ENCODE measurements at places on chromosomes 11 and 22. TPM values are rescaled to one million over a fixed set of nuclear protein-coding genes. Genes with fewer than 3 reads are reported as not detected.

GRCh38 chr11:64251016-64251752 is at the start of gene PLCB3:
Gene PLCB3, plus strand, starts transcription at chr11:64251530. Its CDS starts 120 bp downstream, at chr11:64251650.
- no peaks in the 10 kb centered on the region for H3K27me3 ChIP-seq
- DNase-seq: peak; percentile 44
- H3K4me1 ChIP-seq: peaks cover 27% of the 10 kb centered on the region
- peaks cover 10% of the 10 kb centered on the region for H3K36me3 ChIP-seq
- peak within 1 kb of the TSS; percentile 36 for H3K27ac ChIP-seq

DNA sequence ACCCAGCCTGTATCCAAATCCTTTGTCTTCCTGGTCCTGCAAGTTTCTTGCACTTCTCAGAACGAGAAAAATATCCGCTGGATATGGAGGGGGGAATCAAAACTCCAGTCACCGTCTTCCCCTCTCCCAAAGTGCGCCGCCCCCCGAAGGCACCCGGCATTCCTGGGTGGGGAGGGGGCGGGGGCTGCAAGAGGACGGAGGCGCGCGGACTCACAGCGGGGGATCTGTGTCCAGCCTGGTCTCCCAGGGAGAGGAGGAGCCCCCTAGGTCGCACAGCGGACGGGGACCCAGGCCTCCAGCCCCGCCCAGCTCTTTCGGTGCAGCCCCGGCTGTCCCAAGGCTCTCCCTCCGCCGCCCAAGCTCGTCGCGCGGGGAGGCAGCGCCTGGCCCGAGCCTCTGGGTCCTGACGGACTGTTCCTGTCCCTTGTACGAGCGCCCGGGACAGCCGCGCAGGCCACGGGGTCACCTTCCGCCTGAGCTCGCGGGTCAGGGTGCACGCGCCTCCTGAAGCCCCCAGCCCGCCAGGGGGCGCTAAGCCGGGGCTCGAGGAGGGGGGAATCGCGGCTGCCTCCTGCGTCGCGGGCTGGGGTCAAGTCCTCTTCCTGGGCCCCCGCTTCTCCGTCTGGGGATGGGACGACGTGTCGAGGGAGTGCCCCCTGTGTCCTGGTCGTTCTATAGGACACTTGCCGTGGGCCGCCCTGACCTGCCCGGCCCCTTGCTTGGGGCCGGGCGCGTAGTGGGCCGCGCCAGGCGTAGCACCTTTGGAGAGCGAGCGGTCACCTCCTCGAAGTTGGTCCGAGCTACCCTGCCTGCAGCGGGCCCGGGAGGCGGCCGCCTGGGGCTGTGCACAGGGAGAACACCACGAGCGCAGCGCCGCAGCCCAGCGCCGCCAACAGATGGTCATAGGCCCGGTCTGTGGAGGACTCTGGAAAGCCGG is 2.4 kb upstream of the WNT11 start:
- H3K36me3 ChIP-seq: no peaks in the 10 kb centered on the region
- no peaks in the 10 kb centered on the region for H3K4me1 ChIP-seq
- peak overlapping the region; percentile 66 for H3K4me3 ChIP-seq
- peak; percentile 75 for DNase-seq

DNA sequence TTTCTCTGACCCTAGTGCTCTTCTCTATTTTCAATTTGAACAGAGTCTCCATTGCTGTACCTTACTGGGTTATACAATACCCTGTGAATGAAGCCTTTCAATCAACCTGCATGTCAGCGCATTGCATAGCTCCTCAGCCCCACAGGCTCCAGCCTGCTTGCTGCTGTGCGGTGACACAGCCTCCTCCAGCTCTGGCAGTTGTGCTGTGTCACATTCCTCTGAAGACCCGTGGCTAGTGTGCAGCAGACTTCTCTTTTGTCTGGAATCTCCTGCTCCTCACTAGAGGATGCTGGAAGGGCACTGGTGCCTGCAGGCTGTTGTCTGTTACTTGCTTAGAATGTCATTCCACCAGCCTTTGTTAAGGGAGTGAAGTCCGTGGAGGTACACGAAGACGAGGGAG is 390.1 kb upstream of the B3GAT1 start:
- no peaks in the 10 kb centered on the region for H3K36me3 ChIP-seq
- H3K27ac ChIP-seq: no peak overlapping the region
- DNase-seq: no peak
- H3K4me3 ChIP-seq: no peak overlapping the region

- H3K4me3 ChIP-seq: no peak overlapping the region
- DNase-seq: no peak
- H3K36me3 ChIP-seq: no peaks in the 10 kb centered on the region
- H3K4me1 ChIP-seq: 0 out of 2 replicates have a peak, but pooled peaks cover 3% of the 10 kb centered on the region
- no peak overlapping the region for H3K27ac ChIP-seq
These were observed 184.3 kb downstream of the IGLL1 start for GRCh38 chr22:23395530-23396361.

- no peaks in the 10 kb centered on the region for H3K27me3 ChIP-seq
- no peak for DNase-seq
- H3K4me3 ChIP-seq: no peak overlapping the region
- no peaks in the 10 kb centered on the region for H3K36me3 ChIP-seq
- H3K27ac ChIP-seq: no peak overlapping the region
- H3K4me1 ChIP-seq: no peaks in the 10 kb centered on the region
These were observed 40.1 kb downstream of the CTSC start for GRCh38 chr11:88297421-88297820.

- H3K36me3 ChIP-seq: no peaks in the 10 kb centered on the region
- H3K4me3 ChIP-seq: no peak overlapping the region
- DNase-seq: peak; percentile 55
- H3K4me1 ChIP-seq: peaks cover 4% of the 10 kb centered on the region
- no peaks in the 10 kb centered on the region for H3K27me3 ChIP-seq
- no peak overlapping the region for H3K27ac ChIP-seq
These were observed 74.0 kb upstream of the ATXN10 start for GRCh38 chr22:45597460-45598192.

DNA sequence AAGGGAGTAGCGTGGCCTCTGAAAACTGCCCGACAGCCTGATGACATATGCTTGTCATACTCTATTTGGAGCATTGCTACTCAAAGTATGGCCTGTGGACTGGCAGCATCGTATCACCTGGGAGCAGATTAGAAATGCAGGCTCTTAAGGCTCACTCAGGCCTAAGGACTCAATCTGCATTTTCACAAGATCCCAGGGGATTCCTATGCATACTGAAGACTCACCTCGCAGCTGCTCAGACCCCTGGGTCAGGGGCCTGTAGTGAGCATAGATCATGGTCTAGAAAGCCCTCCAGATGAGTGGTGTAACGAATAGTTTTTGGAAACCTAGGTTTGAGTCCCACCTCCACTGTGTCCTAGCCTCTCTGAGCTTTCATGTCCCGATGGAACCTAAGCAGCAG is 126.3 kb downstream of the FEZ1 start:
- no peaks in the 10 kb centered on the region for H3K36me3 ChIP-seq
- H3K4me1 ChIP-seq: no peaks in the 10 kb centered on the region
- no peak overlapping the region for H3K4me3 ChIP-seq
- no peak for DNase-seq
- no peaks in the 10 kb centered on the region for H3K27me3 ChIP-seq

The ART5 gene
- not detected for total RNA-seq

DNA sequence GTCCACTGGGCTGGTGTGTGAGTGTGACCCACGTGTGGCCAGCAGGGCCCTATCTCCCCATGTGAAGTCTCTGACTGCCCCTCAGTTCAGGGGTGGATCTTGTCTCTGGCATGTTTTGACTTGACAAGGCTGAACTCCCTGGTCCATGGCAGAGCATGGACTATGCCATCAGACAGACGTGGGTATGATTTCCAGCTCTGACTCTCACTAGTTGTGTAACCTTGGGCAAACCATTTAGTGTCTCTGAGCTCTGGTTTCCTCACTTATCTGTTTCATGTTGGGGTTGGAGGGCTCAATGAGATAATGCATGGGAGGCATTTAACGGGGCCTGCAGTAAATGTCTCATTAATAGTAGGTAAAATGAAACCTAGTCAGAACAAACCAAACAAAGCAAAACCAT is 254.5 kb upstream of the NARS2 start:
- no peak for DNase-seq
- no peak overlapping the region for H3K4me3 ChIP-seq
- no peak overlapping the region for H3K27ac ChIP-seq
- H3K27me3 ChIP-seq: no peaks in the 10 kb centered on the region

GRCh38 chr11:4699697-4700435 is 2.2 kb upstream of the OR51E2 start:
- H3K27me3 ChIP-seq: no peaks in the 10 kb centered on the region
- H3K36me3 ChIP-seq: no peaks in the 10 kb centered on the region
- no peak overlapping the region for H3K4me3 ChIP-seq
- H3K4me1 ChIP-seq: peaks cover 26% of the 10 kb centered on the region

- no peaks in the 10 kb centered on the region for H3K4me1 ChIP-seq
- no peak overlapping the region for H3K4me3 ChIP-seq
- H3K27ac ChIP-seq: no peak overlapping the region
- no peaks in the 10 kb centered on the region for H3K27me3 ChIP-seq
These were observed 111.9 kb downstream of the KIF18A start for GRCh38 chr11:27996066-27996465.

- H3K27me3 ChIP-seq: no peaks in the 10 kb centered on the region
- no peaks in the 10 kb centered on the region for H3K36me3 ChIP-seq
- no peak overlapping the region for H3K4me3 ChIP-seq
- H3K27ac ChIP-seq: no peak overlapping the region
- no peaks in the 10 kb centered on the region for H3K4me1 ChIP-seq
- no peak for DNase-seq
These were observed 81.9 kb downstream of the FEZ1 start for GRCh38 chr11:125414121-125414520.

DNA sequence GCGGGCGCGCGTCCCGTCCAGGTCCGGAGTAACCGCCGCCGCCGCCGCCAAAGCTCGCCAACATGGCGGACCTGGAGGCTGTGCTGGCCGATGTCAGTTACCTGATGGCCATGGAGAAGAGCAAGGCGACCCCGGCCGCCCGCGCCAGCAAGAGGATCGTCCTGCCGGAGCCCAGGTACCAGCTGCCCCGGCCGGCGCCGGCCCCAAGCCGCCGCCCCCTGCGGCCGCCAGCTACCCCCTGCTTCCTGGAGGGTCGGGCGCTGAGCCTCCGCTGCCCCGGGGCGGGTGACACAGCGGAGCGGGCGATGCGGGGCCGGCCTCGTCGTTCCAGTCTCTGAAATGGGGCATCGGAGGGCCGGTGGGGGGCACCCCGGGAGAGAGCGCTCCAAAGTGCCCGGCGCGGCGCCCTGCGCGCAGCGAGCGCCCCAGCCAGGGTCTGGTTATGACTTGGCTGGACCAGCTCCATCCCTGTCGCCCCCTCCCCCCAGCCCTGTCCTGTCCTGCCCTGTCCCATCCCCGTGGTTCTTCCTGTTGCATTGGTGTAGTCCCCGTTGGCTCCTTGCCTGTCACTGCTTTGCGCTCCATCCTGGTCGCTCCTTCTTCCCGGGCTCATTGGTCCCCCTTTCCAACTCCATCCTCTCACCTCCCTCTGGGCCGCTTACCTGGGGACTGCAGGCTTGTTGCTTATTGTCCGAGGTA is 653 bp downstream of the GRK3 start:
- H3K4me3 ChIP-seq: peak overlapping the region; percentile 88
- 0 out of 2 replicates have a peak overlapping the region, but pooled peaks have one; percentile 14 for H3K27ac ChIP-seq
- peak; percentile 60 for DNase-seq
- H3K27me3 ChIP-seq: no peaks in the 10 kb centered on the region
- H3K36me3 ChIP-seq: no peaks in the 10 kb centered on the region
- H3K4me1 ChIP-seq: peaks cover 4% of the 10 kb centered on the region

DNA sequence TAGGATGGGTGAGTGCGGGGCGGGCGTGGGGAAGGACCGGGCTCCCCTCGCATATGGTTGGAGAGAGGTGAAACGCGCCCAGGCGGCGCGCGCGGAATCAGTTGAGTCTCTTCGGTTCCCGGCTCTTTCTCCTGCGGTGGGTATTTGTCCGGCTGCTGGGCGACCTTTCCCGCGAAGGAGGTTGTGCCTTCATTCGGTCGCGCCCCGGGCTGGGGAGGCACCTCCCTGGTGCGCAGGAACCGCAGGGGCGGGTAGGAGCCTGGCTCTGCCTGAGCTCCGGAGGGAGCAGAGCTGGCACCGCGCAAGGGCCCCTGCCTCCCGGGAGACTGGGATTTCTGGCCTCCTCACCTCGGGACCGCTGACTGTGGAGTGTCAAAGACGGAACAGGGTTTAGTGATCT is 27.5 kb downstream of the SAA4 start:
- no peaks in the 10 kb centered on the region for H3K4me1 ChIP-seq
- DNase-seq: no peak
- no peak overlapping the region for H3K27ac ChIP-seq
- peaks cover 6% of the 10 kb centered on the region for H3K27me3 ChIP-seq

The NELL1 gene
- 176 TPM for total RNA-seq

- no peaks in the 10 kb centered on the region for H3K36me3 ChIP-seq
- H3K4me3 ChIP-seq: no peak overlapping the region
These were observed 46.4 kb upstream of the HEPHL1 start for GRCh38 chr11:93974759-93975158.

The DMC1 gene
- not detected for total RNA-seq

- H3K4me1 ChIP-seq: no peaks in the 10 kb centered on the region
- no peak overlapping the region for H3K4me3 ChIP-seq
- no peak overlapping the region for H3K27ac ChIP-seq
These were observed 13.4 kb upstream of the DAGLA start for GRCh38 chr11:61666684-61667297.

- peaks cover 3% of the 10 kb centered on the region for H3K4me1 ChIP-seq
- DNase-seq: no peak
- H3K27me3 ChIP-seq: no peaks in the 10 kb centered on the region
These were observed 398.9 kb downstream of the ETS1 start for GRCh38 chr11:128188346-128189004.

DNA sequence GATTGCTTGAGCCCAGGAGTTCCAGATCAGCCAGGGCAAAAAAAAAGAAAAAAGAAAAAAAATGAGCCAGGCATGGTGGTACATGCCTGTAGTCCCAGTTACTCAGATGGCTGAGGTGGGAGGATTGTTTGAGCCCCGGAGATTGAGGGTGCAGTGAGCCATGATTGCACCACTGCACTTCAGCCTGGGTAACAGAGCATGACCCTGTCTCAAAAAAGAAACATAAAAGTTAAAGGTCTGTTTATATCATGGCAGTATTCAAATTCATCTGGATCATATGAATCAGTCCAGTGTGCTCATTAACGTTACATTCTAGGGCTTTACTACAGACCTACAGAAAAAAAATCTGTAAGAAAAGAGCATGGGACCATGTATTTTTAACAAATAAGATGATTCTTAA is 13.9 kb downstream of the HSD17B12 start:
- H3K36me3 ChIP-seq: peaks cover 8% of the 10 kb centered on the region
- no peaks in the 10 kb centered on the region for H3K4me1 ChIP-seq
- DNase-seq: no peak
- no peaks in the 10 kb centered on the region for H3K27me3 ChIP-seq

The C22orf42 gene
- not detected for total RNA-seq

- peak overlapping the region; percentile 39 for H3K4me3 ChIP-seq
- peak overlapping the region; percentile 36 for H3K27ac ChIP-seq
- H3K36me3 ChIP-seq: no peaks in the 10 kb centered on the region
- H3K4me1 ChIP-seq: peaks cover 8% of the 10 kb centered on the region
- DNase-seq: peak; percentile 79
- no peaks in the 10 kb centered on the region for H3K27me3 ChIP-seq
These were observed 20.2 kb downstream of the C11orf96 start for GRCh38 chr11:43962383-43963278.

GRCh38 chr11:59866397-59866796 is at the start of gene TCN1:
Gene TCN1, minus strand, starts transcription at chr11:59866487. Its CDS starts 17 bp downstream, at chr11:59866470.
- H3K4me1 ChIP-seq: no peaks in the 10 kb centered on the region
- H3K36me3 ChIP-seq: no peaks in the 10 kb centered on the region
- no peak within 1 kb of the TSS for H3K27ac ChIP-seq

- H3K27ac ChIP-seq: no peak overlapping the region
- no peaks in the 10 kb centered on the region for H3K36me3 ChIP-seq
- H3K4me1 ChIP-seq: no peaks in the 10 kb centered on the region
These were observed 425.8 kb downstream of the SOX6 start for GRCh38 chr11:15930442-15931025.

GRCh38 chr22:47465809-47466208 is 703.4 kb downstream of the TBC1D22A start:
- no peak for DNase-seq
- H3K27ac ChIP-seq: no peak overlapping the region
- H3K27me3 ChIP-seq: no peaks in the 10 kb centered on the region
- H3K4me3 ChIP-seq: no peak overlapping the region

The IL17REL gene
- not detected for total RNA-seq

The MMP12 gene
- not detected for total RNA-seq
